ENCODE measurements at places on chromosomes 12 and 14.
A peak's percentile ranks its signal among the peaks of the same experiment; 100 is the strongest.

- no peak for DNase-seq
Measured at GRCh38 chr12:131699434-131699833, 11.5 kb upstream of the SFSWAP start.

DNA sequence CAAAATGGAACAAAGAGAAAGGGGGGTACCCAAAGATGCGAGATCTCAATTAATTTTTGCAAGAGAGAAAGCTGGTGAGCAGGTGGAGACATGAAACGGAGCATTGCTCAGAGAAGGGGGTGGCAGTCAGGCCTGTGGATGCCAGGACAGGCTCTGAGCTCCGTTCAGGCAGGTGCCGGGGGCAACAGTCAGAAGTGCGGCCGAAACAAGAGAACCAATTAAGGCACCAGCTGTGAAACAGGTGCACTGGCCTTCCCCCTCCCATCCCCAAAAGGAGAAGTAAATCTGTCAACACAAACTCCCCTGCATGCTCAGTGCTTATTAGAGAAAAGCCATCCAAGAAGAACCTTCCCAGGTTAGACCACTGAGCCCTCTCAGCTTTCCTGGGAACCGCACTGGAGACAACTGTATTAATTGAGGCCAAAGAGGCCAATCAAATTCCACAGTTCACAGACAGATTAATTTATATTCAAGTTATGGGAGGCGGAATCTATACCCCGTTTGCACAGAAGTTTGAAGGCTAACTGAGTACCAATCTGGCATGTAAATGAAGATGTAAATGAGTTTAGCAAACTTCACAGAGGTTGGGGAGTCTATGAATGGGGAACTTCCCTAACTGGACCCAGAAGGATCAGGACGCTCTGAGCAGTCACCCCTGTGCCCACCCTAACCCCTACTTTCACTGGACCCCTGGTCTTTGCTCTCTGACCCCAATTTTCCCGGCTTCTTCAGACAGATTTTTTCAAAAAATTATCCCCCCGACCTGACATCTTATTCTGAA, 20.9 kb downstream of the OAS2 start:
- peak; percentile 23 for DNase-seq

DNA sequence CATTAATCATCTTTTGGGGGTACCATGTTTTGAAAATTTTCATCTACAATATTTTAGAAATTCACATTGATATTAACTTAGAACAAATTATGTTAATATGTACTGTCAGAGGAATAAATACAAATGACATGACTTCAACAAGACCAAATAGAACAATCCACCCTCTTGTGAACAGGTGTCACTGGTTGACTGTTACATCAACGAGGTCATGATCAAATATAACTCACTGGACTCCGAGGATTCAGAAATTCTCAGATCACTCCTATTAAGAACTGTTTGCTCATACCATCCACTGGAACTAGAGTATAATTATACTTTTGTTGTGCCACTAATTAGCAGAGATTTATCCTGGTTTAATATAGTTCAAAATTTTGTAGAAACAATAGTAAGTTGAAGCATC, 318.8 kb downstream of the PRKD1 start:
- DNase-seq: no peak

- DNase-seq: no peak
Measured at GRCh38 chr12:1803736-1804135, 16.6 kb upstream of the LRTM2 start.

DNA sequence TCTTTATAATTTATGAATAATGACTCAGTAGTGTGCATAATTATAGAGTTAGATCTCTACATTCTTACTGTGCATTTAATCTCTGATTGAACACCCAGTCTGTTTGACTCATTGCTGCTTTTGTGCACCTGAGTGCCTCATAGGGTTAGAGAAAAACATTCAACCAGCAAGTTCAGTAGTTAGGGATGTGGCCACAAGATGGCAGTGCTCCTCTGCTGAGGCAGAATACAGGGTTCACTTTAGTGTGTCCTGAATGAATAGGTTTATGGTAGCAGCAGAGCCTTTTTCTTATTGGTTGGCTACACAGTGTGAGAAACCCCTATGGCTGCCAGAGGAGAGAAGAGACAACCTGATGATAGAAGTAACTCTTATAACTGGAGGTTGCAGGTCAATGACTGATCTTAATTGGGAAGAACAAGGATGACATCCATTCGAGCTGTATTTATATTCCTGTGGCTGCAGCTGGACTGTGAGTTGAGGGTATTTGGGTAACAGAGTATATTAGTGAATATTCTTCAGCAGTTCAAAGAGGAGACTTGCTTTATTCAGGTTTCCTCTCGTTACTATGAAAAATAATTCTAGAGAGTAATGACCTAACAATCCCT, 194.9 kb upstream of the OR4E1 start:
- DNase-seq: peak; percentile 81

- no peak for DNase-seq
Measured at GRCh38 chr14:76918256-76918781, 92.1 kb downstream of the LRRC74A start.

- no peak for DNase-seq
Measured at GRCh38 chr12:99704036-99704435, 56.5 kb downstream of the GARIN6 start.

DNA sequence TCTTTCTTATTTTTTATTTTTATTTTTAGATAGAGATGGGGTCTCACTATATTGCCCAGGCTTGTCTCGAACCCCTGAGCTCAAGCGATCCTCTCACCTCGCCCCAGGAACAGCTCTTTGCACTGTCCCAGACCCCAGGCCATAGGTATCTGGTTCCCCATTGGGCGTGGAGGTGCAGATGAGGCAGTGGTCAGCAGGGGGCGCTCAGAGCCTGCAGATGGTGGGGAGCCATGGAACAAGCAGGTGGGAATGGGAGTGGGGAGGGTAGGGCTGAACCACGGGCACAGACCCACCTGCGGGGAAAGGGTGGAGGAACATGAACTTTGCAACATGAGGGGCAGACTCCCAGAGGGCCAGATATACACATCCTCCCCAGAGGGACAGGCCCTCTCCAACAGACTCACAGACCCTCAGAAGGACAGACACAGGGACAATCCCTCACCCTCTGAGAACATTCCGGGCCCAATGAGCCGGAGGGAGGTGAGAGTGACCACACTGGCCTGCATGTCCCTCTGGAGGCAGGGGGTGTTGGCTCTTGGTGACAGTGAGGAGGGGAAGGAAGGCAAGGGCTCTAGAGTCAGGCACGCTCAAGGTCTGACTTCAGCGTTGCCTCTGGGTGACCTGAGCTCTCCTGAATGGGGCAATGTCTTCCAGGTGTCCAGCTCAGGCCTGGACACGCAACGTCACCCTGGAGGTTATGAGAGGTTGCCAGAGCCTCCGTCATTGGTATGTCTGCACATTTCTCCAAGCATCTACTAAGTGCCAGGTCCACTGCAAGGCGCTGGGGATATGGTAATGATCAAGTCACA, 34.9 kb downstream of the KRT80 start:
- peak; percentile 92 for DNase-seq

DNA sequence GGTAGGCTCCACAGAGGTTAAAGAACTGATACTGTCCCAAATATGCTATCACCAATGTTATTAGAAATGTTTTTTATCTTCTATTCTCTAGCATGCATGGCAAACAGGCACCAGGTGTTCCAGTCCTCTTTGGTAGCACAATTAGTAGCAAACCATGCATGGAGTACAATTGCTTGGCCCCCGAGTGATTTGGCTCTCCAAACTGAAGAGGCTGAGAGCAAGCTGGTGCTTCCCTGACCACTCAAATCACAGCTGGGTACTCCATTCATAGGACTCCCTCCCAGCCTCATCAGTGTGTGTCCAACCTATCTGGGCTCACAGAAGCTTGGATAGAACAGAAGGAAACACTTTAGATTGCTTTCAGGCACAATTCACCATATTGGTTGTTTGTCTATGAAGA, 93.4 kb downstream of the DIO2 start:
- no peak for DNase-seq

DNA sequence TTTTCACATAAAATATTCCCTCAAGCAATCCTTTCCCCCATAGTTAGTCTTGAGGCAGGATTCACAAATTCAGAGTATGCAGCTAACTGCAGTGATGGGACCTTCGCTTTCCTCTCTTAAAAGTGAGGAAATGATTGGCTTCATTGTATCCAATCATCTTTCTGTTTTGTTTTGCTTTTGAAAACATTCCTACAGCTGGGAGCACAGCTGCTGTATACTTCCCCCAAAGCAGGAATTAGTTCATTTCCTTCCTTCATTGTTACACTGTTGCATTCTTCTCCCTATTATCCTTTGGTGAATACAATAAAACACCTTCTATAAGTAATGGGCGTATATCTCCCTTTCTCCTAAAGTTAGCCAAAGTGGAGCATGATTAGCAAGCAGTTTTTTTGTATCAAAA, 9.4 kb upstream of the GAS2L3 start:
- DNase-seq: no peak

- no peak for DNase-seq
Measured at GRCh38 chr14:24688030-24688658, 54.2 kb upstream of the GZMB start.

DNA sequence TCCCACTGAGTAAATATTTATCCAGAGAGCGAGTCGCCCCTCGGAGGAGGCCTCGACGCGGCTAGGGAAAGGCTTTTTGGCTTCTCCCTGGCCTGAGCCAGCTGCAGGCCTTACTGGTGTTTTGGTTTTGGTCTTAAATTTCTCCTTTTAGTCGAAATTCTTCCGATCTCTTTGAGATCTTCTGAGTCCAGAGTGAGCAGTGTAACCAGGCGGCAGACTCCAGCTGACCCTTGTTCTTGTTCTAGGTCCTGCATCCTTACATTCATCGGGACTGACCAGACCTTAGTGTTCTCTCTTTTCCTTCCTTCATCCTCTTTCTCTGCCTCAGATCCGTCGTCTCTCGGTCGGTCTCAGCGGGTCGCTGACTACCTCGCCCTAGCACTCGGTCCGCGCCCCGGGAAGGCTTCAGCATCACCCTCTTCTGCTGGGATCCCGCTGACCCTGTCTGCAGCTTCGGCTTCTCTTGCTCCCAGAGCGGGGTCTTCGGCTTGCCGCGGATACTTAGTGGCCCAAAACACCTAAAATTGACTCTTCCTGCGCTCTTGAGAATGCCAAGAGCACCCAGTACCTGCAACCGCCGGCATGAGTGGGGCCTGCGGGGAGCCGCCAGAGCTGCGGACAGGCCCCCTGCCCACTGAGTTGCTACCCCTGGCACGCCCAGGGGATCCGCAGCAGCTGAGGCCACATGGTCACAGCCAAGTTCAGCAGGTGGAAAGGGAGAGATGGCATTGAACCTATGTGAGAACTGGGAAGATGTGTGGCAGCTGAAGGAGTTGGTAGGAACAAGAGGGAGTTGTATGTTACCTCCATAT, 2.4 kb upstream of the PAX9 start:
- DNase-seq: no peak

- no peak for DNase-seq
Measured at GRCh38 chr12:3218228-3219171, 141.3 kb downstream of the TSPAN9 start.

DNA sequence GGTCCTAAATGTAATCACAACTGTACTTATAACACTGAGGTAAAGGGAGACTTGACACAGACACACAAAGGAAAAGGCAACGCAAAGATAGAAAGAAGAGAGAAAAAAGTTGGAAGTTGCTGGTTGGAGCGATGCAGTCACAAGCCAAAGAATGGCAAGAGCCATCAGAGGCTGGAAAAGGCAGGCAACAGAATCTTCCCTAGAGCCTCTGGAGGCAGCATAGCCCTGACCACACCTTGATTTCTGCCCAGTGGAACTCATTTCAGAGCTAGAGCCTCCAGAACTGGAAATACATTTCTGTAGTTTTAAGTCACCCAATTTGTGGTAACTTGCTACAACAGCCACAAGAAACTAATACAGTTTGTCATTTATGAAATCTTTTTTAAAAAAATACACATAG, 89.2 kb downstream of the PUS7L start:
- DNase-seq: no peak

GRCh38 chr12:119660076-119660475, 7.9 kb upstream of the PRKAB1 start:
- DNase-seq: no peak

DNA sequence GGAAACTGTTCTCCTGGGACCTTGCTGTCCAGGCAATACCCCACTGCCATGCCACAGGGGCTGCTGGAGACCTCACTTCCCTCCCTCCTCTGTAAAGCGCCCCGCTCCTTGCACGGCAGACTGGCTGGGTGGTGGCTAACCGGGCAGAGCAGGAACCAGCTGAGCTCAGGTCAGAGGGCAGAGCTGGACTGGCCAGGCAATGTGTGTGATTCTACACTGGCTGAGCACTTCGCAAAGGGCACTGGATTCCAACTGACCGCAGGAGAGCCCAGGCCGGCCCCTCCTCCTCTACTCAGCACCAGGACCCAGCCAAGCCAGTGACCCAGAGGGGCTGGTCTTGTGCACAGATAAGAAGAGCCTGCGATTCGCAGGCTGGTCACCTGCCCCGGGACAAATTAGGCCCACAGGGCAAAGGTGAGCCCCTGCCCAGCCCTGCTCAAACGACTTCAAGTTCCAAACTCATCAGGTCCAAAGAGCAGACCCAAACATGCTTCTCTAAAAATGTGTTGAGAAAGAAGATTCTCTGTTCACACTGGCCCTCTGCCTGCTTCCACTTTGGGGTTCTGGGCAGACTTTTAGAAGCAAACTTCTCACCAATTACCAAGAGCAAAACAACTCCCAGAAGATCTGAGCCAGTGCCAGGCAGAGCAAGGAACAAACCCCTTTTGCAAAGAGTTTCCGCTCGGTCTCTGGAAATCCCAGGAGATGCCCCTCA, 54.9 kb upstream of the DIO3 start:
- DNase-seq: peak; percentile 17

DNA sequence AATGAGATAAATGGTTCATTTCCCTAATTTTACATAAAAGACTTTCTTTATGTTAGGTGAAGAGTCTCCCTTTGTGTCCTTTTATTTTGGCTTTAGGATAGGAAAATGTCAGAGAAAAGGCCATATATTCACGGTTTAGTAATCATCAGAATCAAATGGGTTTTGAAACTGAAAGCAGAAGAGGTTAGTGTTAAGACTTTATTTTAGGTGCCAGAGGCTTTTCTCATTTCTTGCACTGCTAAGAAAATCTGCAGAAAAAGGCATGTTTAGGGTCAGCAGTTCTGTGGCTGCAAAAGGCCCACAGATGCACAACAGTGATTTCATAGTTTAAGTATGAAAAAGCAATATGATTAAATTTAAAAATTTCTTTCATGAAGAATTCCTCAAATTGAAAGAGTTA, 80.4 kb upstream of the SINHCAF start:
- no peak for DNase-seq

DNA sequence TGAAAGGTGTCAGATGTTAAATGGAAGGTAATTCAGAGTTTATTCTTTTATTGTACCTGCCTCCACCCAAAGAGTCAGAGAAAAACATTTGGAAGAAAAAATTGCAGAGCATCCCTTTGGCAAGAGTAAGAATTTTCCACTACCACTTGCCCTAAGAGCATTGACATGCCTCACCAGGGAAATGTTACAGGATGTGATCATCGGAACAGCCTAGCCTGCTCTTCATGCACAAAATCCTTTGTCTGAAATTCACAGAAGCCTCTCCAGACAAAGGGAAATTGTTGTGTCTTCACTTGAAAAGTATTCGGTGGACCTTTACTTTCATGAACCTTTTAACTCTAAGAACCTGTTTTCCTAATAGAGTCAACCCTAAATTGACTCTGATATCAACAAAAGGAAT, 36.9 kb downstream of the ATP2A2 start:
- DNase-seq: no peak

- DNase-seq: no peak
Measured at GRCh38 chr12:125081427-125081826, 16.2 kb downstream of the AACS start.

- no peak for DNase-seq
Measured at GRCh38 chr12:128137140-128137539, 129.8 kb upstream of the TMEM132C start.

Data from H9 (cell line).